ENCODE measurements at places on chromosomes 16 and 17.

DNA sequence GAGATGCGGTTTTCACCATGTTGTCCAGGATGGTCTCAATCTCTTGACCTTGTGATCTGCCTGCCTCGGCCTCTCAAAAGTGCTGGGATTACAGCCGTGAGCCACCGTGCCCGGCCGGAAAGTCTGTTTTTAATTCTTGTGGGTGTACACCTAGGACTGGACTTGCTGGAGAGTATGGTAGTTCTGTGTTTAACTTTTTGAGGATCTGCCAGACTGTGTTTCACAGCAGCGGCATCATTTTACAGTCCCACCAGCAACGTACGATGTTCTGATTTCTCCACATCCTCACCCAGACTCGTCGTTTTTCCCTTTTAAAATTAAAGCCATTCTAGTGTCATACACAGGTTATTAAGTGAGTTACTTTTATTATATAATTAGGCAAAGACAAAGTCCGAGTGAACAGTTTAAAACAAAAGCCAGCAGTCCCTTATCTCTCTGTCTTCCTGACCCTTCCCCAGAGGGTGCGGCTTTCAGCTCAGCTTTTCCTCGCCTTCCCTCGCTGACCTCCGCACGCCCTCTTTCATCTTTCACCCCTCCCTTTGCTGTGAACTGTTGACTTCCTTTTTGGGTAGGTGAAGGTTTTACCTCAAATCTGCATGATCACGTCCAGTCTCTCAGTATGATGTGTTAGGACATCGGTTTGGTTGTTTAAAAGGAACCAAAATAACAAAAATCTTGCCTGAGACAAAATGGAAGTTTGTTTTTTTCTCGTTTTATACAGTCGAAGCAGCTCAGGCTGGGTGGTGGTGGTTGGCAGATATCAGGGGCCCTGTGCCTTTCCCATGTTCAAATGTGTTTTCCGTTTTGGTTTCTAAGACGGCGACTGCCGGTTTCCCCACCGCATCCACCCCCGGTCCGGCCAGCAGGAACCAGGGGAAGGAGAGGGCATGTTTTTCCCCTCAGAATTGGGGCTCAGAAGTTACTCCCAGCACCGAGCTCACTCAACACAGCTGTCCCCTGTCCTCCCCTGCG lies 18.0 kb downstream of the FAM234A start:
- peak; percentile 64 for DNase-seq

GRCh38 chr17:71933306-71933705 lies 187.5 kb upstream of the SOX9 start:
- no peak for DNase-seq

- DNase-seq: peak; percentile 52
Measured at GRCh38 chr16:70737377-70738082, 51.7 kb upstream of the MTSS2 start.

DNA sequence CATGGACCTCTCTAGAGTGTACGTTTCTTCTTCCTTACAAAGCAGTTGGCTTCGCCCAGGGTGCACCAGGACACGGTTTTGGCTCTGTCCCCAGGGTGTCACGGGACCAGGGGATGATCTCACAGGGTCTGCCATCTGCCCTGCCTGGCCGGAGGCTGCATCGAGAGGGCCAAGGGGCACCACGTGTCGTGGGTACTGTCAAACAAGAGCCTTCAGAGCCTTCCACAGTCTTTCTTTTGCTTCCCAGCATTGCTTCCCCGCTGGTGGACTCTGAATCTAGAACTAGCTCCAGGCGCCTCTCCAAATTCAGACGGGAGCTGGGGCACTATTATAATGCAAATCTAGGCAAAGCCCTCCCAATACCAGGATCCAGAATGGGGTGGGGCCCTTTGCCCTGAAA lies 47.9 kb downstream of the MAPT start:
- DNase-seq: no peak

GRCh38 chr17:43360376-43360738 lies 38.4 kb upstream of the ARL4D start:
- DNase-seq: peak; percentile 55

- peak; percentile 23 for DNase-seq
Measured at GRCh38 chr17:57050306-57050705, 34.7 kb upstream of the AKAP1 start.

- no peak for DNase-seq
Measured at GRCh38 chr17:1108478-1108764, 71.4 kb downstream of the ABR start.

GRCh38 chr17:4947010-4947410 lies 1.3 kb downstream of the PFN1 start:
- peak; percentile 56 for DNase-seq

- DNase-seq: no peak
Measured at GRCh38 chr16:50473356-50473945, 74.7 kb upstream of the NKD1 start.

DNA sequence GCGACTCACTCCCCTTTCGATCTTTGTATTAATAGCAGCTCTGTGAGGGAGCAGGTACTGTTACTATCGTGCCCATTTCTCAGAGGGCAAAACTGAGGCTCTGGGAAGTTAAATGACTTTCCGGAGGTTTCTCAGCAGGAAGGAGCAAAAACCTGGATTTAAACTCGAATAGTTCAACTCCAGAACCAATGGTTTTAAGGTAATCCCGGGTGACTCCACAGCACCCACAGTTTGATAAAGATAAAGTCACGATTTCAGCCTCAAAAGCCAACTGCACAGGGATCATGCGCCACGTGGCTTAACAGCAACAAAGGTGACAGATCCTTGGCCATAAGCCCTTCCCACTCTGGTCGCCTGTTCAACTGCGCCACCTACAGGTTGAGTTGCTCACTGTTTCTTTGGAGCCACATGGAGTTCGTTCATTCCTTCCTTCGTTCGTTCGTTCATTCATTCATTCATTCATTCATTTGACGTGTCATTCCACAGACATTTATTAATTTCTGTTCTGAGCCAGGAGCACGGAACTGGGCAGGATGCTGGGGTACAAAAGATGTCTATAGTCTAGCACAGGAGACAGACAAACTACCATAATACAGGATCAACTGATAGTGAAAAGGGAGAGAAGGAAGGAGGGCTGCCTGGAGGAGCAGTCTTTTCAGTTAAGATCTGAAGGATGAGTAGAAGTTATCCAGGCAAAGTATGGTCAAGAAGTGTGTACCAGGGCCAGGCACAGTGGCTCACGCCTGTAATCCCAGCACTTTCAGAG lies 134.8 kb downstream of the HS3ST2 start:
- DNase-seq: peak; percentile 81

DNA sequence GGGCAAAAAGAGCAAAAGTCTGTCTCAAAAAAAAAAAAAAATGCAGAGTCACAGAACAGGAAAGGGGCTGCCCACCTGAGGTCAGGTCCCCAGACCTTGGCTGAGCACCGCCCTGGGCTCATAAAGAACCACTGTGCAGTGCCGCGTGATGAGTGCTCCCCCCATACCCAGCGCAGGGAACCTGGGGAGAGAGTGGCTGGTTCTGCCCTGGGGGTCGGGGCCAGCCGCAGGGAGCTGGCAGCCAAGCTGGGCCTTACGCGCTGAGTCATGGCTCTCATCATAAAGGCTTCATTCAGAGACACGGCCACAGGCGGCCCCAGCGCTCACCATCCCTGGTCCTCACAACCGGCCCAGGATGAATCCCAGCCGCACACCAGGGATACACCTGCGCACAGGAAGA lies 80.7 kb downstream of the RAB11FIP4 start:
- no peak for DNase-seq

GRCh38 chr16:86834451-86835035 lies 256.2 kb downstream of the FOXL1 start:
- no peak for DNase-seq

- DNase-seq: no peak
Measured at GRCh38 chr17:80103449-80104085, 2.2 kb downstream of the GAA start.

- DNase-seq: no peak
Measured at GRCh38 chr17:83032781-83033180, 46.6 kb upstream of the METRNL start.

- DNase-seq: no peak
Measured at GRCh38 chr16:64711026-64711425, 410.8 kb downstream of the CDH11 start.

DNA sequence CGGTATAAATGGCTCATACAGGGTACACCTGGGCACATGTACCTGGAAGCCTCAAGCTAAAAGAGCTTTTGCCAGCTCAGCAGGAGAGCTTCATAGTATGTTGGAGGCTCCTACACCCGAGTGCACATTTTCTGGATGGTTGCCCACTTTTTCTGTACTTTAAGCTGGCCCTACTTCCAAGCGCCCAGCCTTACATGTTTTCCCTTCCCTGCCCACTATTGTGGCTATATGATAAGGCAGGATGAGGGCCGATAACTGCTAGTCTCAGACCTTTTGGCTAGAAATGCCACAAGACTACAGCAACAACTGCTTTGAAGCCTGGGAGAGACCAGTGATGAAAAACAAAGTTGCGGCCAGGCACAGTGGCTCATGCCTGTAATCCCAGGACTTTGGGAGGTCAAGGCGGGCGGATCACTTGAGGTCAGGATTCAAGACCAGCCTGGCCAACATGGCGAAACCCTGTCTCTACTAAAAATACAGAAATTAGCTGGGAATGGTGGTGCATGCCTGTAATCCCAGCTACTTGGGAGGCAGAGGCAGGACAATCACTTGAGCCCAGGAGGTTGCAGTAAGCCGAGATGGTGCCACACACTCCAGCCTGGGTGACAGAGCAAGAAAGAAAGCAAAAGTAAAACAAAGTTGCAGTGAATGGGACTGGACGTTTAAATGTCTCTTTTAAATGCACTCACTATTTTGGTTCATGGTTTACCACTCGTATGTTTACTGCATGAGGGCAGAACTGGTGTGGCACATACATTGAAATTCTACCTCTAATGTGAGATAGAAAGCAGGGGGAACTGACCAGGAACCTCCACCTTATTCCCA lies 14.2 kb upstream of the MARCHF10 start:
- no peak for DNase-seq

DNA sequence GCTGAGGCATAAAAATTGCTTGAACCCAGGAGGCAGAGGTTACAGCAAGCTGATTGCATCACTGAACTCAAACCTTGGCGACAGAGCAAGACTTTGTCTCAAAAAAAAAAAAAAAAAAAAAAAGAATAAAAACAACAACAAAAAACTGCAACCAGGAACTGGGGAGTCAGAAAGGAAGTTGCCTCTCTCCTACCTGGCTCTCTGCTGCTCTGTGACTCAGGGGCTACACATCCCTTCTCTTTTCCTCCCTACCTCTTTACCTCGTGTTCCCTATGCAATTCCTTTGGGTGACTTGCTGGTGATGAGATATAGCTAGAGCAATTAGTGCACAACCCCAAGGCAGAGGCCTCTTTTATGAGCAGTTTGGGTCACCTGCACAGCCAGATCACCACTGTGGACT lies 95.9 kb downstream of the ABCC1 start:
- no peak for DNase-seq

- no peak for DNase-seq
Measured at GRCh38 chr17:55341432-55341831, 76.7 kb downstream of the HLF start.

DNA sequence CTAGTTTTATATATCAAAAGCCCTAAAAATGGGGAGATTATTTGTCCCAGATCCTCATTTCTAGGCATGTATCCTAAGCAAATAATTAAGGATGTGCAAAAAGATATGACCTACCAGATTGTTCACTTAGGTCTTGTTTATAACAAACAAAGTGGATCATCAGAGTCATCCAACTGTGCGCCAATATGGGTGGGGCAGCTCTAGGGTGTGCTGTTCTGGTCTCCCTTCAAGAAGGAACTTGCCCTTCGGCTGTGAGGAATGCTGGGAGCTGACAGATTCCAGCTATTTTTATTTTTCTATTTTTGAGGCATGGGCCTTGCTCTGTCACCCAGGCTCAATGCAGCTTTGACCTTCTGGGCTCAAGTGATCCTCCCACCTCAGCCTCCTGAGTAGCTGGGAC lies 13.8 kb downstream of the CHP2 start:
- DNase-seq: no peak

DNA sequence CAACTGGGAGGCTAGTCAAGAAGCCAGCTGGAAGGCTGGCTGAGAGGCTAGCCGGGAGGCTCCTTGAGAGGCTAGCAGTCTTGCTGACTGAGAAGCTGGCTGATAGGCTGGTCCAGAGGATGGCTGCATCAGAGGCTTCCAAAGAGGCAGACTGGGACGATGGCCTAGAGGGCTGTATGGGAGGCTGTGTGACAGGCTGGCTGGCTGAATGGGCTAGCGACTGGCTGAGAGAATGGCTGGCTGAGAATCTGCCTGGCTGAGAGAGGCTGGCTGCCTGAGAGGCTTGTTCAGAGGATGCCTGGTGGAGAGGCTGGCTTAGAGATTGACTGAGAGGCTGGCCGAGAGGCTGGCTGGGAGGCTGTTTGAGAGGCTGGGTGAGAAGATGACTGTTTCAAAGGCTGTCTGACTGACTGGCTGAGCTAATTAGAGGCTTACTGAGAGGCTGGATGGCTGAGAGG lies 34.8 kb upstream of the ACSM2B start:
- no peak for DNase-seq

DNA sequence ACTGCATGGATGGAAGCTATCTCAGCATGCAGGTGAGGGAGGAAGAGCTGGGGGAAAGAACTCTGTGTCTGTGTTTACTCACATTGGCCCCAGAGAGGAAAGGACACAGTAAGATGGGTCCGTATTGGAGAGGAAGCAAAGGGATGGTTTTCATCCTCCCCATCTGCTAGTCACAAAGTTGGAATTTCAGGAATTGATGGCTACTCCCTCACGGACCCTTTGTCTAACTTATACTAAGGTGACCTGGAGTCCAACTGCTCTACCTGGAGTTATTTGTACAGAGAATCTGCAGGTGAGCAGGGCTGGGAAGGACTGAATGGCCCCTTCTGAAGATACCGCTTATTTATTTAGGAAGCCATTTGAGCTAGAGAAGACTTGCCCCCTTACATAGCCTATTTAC lies 55.1 kb downstream of the WNT3 start:
- DNase-seq: no peak

DNA sequence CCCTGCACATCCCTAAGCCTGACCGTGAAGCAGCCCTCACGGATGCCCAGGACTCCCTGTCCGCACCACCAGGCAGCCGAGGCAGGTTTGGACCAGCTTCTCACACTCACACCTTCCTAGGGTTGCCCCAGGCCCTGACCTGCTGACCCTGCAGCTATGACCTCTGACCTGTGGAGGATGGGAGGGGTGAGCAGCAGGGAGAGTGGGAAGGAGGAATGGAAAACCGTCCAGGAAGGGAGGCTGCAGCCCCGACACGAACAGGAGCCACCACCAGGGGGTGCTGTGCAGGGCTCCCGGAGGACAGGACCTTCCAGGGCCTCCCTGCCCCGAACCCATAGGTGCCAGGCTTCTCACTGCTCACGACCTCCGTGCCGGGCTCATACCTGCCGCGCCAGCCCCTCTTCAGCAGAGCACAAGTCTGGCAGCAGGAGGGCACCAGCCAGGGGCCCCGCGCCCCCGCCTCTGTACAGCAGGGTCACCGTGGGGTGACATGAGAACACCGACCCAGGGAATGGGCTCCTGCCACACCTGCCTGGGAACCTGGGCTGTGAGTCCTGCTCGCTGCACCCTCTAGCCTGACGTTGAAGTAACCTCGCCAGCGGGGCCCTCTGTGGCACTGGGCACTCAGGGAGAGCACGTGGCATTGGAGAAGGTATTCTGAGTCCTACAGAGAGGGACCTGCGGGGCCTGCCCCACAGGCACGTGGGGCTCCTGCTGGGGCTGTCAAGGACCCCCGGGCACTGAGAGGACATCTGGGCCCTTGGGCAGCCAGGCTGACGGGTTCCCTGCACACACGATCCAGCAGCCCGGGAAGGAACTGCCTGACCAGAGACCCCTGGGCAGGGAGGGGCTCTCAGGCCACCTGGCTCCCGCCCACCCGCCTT lies 37.6 kb downstream of the CTU2 start:
- DNase-seq: peak; percentile 83

GRCh38 chr17:74159226-74159840 lies 44.1 kb upstream of the RPL38 start:
- DNase-seq: no peak

Data from suppressor macrophage treated with lipopolysaccharide for 1 hour (primary cell).